ENCODE measurements at places on chromosomes 12 and 14.

DNA sequence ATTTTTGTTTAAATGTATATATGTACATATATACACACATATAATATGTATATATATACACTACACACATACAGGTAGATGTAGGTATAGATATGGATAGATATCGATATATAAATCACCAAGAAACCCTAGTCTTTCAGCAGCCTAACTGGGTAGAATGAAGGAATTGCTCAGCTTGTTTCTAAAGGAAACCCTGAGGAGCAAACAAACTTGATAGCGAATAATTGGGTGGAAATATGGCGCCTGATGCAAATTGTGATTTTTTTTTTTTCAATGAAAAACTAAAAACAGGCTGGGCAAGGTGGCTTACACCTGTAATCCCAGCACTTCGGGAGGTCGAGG lies 254 bp upstream of the CCDC177 start:
- DNase-seq, result no peak

GRCh38 chr12:546920-547845 lies 87.4 kb downstream of the B4GALNT3 start:
- no peak for DNase-seq

GRCh38 chr14:104243200-104243599 lies 104.8 kb downstream of the KIF26A start:
- no peak for DNase-seq

DNA sequence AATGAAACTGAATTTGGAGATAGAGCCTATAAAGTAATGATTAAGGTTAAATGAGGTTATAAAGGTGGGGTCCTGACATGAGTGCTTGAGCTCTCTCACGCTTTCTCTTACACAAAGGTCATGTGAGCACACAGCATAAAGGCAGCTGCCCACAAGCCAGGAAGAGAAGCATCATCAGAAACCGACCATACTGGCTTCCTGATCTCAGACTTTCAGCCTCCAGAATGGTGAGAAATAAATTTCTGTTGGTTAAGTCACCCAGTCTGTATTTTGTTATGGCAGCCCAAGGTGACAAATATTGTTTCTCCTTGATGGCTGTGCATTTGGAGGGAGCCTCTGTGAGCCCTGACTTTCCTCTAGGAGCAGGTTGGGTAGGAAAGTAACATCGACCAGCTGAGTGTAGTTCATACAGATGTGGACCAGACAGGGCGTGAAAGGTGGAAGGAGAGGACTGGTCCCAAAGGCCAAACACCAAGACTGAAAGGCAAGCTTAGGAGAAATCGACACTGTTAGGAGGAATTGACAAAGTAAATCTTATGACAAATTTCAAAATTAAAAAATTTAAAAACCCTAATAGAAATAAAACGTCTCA lies 97.6 kb upstream of the SLC38A2 start:
- DNase-seq, result no peak

DNA sequence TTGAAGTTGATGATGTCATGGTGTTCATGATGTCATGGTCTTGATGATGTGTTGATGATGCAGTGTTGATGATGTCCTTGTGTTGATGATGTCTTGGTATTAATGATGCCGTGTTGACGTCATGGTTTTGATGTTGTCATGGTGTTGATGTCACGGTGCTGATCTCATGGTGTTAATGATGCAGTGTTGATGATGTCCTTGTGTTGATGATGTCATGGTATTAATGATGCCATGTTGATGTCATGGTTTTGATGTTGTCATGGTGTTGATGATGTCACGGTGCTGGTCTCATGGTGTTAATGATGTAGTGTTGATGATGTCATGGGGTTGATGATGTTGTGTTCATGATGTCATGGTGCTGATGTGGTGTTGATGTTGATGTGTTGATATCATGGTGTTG lies 48.0 kb upstream of the RIMBP2 start:
- no peak for DNase-seq

DNA sequence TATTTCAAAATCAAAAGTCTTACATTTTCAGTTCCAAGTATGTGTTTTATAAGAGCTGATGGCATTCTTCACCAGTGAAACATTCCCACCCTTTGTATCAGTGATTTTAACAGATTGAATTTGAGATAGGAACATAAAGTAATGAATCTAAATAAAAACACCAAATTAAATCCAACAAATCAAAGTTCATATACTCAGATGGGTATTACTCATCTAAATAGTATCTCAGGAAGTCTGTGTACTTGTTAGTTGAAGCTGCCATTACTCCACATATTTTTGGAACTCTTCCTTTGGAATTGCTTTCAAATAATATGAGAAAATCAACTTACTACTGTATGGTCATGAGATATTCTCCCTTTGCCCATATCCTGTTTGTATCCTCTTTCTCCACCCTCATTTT lies 89.1 kb downstream of the MIA2 start:
- no peak for DNase-seq

DNA sequence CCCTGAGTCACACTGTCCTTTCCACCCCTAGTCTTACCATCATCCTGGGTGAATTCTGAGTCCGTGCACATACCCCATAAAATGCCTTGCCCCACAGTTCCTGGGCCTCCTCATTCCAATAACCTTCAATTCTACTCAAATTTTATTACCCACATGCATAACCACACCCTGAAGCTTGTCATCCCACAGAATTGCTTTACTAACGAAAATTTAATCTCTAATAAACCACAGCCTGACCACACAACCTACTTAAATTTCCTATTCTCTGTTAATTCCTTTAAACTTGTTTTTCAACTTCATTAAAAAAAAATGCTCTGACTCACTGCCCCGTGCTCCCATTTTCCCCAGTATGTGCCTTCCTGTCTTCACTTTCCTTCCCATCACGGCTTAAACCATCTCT lies 205.9 kb downstream of the PHLDA1 start:
- DNase-seq, result no peak

DNA sequence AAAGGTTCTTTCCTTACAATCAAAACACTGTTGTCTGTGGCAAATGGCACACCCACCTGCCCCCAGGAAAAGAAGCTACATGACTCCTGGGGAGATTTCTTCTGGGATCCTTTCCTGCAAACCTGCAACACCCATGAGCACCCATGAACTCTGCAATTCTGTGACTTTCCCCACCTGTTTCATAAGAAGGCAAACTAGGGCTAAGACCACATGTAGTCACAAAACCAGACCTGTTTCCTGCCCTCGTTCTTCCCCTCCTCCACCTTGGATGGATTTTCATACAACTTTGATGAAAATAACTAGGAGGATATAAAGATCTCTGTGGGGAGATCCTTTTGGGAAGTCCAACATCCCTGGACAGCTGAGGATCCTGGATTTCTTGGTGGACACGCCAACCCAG lies 1084.7 kb downstream of the BCL11B start:
- DNase-seq, result no peak

- no peak for DNase-seq
These were observed 185.0 kb downstream of the DPF3 start for GRCh38 chr14:72708708-72709475.

DNA sequence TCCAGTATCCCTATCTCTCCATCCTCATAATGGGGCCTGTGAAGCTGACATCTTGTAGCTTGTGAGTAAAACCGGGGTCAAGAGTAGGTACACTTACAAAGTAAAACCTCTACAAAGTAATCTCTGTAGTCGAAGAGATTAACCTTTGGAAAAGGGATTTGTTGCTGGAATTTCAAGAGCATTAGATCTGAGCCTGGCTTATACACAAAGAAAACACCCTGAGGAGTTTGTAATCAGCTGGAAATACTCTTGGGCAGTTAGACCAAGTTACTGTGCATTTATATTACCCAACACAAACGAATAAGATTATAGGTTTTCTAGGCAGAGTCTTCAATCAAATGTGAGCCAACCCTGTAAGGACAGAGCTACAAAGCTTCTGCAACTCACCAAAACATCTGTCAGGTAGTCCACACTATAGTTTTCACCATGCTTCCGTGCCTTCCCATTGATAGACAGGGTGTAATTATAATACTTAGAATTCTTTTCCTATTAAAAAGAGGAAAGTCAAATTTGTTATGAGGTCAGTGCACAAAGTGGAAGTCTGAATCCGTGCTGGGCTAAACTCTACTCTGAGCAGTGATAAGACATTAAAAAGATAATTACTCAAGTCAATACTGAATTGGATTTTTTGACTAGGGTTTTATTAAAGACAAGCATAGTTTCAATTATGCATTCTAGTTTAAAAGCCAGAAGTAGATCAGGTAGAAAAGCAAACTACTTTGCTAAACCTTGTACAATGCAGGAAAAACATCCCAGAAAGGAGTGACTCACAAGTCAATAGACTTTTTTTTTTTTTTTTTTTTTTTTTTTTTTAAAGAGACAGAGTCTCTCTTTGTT lies 14.6 kb downstream of the GNS start:
- DNase-seq, result no peak

- no peak for DNase-seq
These were observed 12.6 kb downstream of the WSCD2 start for GRCh38 chr12:108141600-108142130.

DNA sequence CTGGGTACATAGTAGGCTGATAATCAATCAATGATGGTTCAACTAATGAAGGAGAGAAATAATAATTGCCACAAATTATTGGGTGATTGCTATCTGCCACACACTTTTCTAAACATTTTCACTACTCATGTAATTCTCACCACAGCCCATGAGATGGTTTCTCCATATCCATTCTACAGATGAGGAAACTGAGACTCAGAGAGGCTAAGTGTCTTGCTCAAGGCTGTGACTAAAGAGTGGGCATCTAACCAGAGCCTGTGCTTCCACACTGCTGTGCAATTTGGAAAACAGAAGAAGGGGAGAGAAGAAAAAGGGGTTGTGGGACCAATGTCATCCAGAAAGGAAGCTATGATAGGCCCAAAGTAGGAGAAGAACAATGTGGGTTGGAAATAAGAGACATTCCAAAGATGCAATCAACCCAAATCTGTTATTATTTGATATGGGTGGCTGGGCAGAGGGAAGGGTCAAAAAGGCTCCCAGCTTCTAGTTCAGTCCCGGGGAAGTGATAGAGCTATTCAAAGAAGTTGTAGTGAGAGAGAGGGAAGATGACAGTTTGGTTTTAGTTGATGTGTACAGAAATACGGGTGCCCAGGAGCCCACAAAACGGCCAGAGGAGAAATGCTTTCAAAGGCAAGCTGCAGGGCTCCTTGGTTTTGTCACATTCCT lies 483 bp upstream of the NR1H4 start:
- DNase-seq, result no peak

DNA sequence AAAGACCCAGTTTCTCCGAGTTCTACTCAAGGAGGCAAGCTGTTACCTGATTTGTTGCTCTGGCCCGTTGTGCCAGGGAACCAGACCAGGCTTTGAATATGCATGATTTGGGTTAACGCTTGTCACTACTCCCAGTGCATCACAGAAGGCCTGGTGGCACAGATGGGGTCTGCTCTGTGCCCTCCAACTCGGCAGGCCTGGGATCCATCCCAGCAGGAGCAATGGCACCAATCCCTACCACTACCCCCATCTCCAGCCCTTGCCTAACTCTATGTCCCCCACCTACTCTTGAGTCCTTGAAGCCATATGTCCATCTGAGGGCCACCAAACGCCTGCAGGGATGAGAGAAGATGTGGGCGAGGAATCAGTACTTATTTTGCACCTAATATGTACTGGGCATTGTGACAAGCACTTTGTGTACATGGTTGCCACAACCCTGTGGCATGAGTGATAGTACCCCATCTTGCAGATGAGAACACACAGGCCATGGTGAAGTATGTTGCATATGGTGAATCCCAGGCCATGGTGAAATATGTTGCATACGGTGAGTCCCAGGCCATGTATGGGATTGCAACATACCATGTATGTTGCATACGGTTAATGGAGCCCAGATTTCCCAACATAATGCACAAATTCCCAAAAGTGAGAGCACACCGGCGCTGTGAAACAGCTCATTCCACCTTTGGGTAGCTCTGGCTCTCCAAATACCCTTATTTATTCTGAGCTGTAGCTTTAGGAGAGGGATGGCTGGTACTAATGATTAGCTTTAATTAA lies 102.7 kb downstream of the NTF3 start:
- DNase-seq, result no peak

DNA sequence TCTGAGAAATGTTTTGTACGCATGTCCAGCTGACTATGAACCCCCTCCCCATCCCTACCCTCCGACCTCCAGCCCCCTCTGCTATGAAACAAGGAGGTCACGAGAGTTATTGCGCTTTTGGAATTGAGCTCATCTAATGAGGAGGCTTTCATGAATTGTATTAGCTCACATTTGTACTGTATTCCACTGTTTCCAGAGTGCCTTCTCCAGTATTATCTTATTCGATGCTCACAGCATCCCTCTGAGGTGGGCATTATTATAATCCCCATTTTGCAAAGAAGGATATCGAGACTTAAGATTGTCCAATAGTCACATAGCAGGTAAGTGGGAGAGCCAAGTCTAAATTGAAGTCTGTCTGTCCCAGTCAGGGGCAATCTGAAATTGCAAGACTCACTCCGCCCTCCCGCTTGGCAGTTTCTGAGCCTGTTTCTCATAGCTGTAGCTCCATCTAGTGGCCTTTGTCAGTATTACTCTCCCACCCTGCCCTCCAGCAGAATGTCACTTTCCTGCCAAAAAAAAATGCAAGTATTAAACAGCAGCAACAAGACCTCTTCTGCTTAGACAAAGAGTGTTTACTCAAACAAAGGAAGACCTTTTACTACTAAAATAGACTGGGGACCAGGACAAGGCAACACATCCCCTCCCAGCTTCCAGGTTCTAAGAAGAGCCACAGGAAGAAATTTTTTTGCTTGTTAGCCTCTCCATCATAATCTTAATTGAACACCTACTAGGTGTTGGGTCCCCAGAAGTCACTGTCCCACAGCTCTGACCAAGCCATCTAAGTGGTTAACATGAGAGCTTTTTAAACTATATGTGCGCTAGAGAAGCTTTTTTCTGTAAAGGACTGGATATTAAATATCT lies 48.6 kb upstream of the TMEM233 start:
- DNase-seq, result peak; percentile 59

- DNase-seq, result no peak
These were observed 37.8 kb upstream of the PTPRQ start for GRCh38 chr12:80406253-80406652.

- DNase-seq, result no peak
These were observed 36.9 kb downstream of the MAPK1IP1L start for GRCh38 chr14:55088356-55088755.

- peak; percentile 29 for DNase-seq
These were observed 2.3 kb downstream of the ANKRD9 start for GRCh38 chr14:102507081-102507856.

- DNase-seq, result no peak
These were observed 14.3 kb downstream of the KRT85 start for GRCh38 chr12:52352951-52353350.

DNA sequence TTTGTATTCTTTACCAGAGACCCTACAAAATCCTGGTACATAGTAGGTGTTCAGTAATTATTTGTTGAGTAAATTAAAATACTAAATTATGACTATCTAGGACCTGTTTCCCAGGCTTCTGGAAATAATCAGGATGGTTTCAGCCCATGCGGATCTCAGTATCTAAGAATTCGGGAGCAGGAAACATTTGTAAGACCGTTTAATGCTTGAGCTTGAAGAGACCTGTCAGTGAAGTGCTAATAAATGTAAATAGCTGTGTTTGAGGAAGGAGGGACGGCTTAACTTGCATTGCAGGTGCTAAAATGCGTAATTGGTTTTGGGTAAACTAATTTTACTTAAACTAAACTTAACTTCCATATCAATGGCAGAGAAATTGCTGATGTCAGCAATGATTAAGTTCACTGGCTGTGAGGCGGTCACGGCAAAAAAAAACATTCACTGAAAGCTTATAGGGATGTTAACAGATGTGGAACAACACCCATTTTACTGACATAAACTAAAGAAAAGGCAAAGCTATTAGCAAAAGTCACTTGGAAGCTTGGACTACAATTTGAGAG lies 28.6 kb upstream of the AEBP2 start:
- no peak for DNase-seq

- DNase-seq, result no peak
These were observed 37.5 kb downstream of the TTC7B start for GRCh38 chr14:90778571-90779255.

- DNase-seq, result no peak
These were observed 167.9 kb upstream of the PRMT8 start for GRCh38 chr12:3323002-3323685.
